ENCODE measurements at places on chromosomes 4 and X.

GRCh38 chrX:13254870-13255269, 65.0 kb downstream of the ATXN3L start:
- no peak for DNase-seq

DNA sequence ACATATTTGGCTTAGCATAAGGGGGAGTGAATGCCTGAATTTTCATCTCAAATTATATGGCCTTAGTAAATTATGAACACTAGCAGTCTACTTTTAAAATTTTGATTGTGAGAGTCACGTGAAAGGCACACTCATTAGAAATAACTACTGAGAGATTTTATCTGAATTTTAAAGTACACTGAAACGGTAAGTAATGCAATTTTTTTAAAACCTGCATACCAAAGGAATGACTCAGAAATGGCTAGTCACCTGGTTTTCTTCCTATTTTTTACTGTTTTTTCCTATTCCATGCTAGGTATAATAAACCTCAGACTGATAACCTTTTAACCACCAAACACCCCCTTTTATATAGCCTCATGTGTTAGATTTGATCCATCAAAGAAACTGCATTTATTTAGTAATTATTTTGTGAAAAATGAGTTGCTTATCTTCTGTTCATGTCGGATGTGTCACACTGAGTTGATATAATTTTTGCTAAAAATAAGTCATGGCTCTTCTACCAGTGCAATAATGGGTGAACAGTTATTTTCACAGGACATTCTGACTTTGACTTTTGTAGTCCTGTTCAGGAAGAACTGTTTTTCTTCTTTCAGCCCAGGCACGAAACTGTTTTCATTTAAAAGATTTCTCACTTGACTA, 40.4 kb downstream of the CPEB2 start:
- no peak for DNase-seq

DNA sequence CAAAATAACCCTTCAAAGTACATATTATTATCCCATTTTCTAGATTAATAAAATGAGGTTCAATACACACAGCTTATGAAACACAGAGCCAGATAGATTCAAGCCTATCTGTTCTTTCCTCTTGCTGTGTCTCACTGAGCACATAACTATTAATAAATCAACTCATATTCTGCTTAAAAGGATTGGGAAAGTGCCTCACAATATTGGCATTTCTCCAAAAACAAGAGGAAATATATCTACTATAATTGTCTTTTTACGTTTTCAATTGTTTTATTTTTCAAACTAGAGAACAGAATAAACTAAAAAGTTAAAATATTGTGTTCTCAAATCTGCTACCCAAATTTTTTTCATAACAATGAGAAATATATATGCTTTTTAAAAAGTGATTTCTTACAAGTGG, 15.8 kb downstream of the DCHS2 start:
- no peak for DNase-seq

DNA sequence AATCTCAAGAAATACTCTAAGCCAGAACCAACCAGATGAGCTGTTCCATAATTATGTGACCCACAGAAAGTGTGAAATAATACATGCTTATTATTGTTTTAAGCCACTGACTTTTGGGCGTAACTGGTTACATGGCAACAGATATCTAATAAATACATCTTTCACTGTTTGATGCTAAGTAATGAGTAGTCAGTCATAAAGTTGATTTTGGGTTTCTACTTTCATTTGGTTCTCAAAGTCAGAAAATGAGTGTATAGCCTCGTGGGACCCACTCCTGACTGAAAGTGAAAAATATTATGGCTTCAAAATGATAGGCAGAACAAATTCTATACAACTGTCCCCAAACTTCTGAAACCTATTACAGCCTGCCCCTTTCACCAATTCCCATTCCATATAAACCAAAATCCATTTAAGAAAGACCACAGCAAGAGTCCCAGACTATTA, 88.0 kb upstream of the CBR4 start:
- no peak for DNase-seq

DNA sequence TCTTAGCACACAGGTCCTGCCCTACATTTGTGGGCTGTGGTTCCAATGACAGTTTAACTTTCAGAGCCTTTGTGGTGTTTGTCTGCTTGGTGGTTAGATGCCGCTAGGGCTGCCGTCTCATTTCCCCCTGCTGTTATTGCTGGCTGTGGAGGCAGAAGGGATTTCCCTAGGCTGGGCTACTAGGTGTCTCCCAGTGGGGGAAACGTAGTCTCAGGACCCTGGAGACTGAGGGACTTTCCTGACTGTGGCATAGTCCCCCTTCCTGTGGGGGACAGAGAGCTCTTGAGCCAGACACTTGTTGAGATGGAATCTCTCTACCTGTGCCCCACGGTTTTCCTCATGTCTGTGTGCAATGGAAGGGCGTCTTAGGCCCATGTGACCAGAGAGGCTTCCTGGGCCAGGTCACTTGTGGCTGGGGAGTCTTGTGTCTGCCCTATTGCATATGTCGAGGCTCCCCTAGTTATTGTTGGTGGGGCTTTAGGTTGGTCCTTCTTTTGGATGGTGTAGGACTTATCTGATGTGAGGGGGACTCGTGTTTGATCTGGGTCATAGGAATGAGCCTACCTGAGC, 68.2 kb downstream of the ARHGAP10 start:
- peak; percentile 79 for DNase-seq

DNA sequence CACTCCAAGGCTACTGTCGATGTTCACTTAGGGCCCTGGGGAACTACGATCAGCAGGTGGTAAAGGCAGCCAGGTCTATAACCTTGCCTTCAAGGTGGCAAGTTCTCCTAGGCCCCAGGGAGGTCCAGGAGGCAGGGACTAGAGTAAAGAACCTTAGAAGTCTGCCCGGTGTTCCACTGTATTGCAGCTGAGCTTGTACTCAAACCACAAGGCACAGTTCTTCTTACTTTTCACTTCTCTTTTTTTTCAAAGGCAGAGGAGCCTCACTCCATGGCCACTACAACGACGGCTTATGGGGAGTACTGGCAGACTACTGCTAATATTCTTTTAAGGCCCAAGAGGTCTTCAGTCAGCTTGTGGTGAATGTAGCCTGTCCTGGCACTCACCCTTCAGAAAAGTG, 78.8 kb upstream of the GPR174 start:
- no peak for DNase-seq

DNA sequence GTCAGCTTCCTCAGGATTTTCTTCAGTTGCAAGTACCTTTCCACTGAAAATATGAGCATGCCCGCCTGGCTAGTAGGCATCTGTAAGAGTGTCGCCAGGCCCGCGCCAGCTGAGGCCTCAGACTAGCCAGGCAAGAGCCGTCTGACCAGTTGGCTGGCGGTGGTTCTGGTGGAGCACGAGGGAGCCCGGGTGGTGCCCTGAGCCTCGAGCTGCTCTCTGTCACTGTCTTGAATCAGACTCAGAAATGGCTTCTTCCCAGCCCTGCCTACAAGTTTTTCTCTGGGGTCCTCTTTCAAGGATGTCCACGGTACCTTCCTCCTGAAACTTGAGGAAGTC, 11.9 kb downstream of the GRPEL1 start:
- DNase-seq = no peak

- no peak for DNase-seq
Measured at GRCh38 chrX:107541244-107541643, 87.1 kb upstream of the PRPS1 start.

DNA sequence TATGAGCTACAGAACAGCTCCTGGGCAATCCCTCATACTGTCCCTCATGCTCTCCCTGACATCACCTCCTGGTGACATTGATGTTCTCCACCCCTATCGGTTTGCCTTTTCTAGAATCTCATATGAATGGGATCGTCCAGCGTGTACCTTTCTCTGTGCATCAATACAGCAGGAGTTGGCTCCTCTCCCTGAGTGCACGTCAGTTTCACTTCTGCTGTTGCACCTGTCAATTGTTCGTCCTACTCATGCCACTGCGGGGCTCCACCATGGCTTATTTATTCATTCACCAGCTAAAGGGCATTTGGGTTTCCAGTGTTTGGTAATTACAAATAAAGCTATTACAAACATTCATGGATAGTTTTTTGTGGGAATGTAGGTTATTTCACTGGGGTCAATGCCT, 269.1 kb upstream of the ZFP42 start:
- no peak for DNase-seq

DNA sequence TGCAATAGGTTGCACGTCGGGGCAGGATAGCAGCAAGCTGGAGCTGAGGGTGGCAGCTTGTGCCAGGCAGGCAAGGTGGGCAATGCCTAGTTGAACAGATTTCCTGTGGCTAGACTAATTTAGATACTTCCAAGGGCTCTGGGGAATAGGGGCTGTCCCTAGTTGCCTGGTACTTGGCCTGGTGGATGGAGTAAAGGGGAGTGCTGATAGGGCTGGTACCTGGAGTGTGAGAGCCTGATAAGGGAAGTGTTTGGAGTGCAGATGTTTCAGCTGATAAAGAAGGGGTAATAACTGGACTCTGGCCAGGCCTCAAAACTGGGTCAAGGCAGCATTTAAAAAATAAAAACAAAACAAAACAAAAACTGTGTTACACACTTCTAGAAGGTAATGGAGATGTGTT, 665.5 kb downstream of the CCSER1 start:
- DNase-seq = no peak

- DNase-seq = no peak
Measured at GRCh38 chr4:48706736-48707135, 73.3 kb downstream of the FRYL start.

- DNase-seq = no peak
Measured at GRCh38 chr4:166044871-166045270, 171.8 kb downstream of the TLL1 start.

DNA sequence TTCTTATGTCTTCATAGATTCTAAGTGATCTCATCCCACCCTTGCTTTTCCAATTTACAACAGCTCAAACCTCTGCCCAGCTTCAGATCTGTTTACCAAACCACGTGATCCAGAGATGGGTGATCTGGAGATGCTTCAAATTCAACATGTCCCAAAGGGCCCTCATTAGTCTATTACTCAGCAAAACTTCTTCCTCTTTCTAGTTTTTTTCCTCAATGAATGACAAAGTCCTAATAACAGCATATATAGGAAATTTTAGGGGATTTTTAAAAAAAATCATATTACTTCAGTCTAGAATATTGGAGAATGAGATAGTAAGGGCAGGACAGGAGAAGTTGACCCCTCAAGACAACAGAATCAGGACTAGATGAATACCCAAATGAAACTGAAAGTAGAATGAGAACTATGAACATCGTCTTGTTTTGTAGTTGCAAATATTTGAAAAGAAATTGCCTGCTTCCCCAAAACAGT, 127.1 kb downstream of the CFAP299 start:
- DNase-seq = no peak

- no peak for DNase-seq
Measured at GRCh38 chr4:127668770-127669169, 36.0 kb downstream of the INTU start.

DNA sequence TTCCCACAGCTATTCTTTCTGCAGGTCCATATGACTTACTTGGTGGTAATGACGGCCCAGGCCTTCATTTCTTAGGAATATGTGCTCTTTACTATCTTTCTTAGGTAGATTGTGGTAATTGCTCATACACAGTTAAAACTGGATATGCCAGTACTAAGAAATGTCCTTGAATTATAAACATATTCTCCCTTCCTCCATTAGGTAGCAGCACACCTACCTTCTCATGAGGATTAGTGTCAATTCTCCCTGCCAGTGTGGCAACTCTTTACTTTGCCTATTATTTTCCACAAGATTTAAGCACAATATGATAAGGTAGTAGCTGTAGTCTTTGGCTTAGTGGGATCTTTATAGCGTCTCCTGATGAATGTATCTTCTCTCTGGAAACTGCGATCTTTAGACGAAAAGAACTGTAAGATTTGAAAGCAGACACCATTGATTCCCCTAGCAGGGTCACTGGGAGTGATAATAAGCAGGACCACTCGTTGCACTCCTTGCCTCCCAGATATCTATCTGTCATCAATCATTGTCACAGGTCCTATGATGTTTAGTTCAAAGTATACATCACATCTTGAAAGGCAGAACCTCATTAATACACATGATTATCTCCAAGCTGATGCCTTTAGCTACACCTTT, 1240.7 kb downstream of the C4orf33 start:
- DNase-seq = no peak

- DNase-seq = no peak
Measured at GRCh38 chr4:8774071-8774470, 97.6 kb downstream of the HMX1 start.

DNA sequence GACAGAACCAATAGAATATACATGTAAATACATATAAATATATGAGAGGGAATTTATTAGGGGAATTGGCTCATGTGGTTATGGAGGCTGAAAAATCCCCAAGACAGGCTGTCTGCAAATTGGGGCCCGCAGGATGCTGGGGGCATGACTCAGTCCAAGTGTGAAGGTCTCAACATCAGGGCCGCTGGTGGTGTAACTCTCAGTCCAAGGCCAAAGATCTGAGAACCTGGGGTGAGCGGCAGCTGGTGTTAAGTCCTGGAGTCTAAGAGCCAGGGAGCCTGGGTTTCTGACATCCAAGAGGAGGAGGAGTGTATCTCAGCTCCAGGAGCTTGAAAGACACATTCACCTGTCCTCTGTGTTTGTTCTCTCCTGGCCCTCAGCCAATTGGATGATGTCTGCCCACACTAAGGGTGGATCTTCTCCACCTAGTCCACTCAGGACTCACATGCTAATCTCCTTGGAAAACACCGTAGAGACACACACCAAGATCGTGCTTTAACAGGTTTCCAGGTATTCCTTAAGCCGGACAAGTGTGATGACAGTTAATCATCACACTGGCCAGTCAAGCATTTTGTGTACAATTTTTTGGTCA, 28.9 kb downstream of the TIGD2 start:
- DNase-seq = no peak

GRCh38 chr4:8010618-8011017, 71.0 kb upstream of the AFAP1 start:
- no peak for DNase-seq

DNA sequence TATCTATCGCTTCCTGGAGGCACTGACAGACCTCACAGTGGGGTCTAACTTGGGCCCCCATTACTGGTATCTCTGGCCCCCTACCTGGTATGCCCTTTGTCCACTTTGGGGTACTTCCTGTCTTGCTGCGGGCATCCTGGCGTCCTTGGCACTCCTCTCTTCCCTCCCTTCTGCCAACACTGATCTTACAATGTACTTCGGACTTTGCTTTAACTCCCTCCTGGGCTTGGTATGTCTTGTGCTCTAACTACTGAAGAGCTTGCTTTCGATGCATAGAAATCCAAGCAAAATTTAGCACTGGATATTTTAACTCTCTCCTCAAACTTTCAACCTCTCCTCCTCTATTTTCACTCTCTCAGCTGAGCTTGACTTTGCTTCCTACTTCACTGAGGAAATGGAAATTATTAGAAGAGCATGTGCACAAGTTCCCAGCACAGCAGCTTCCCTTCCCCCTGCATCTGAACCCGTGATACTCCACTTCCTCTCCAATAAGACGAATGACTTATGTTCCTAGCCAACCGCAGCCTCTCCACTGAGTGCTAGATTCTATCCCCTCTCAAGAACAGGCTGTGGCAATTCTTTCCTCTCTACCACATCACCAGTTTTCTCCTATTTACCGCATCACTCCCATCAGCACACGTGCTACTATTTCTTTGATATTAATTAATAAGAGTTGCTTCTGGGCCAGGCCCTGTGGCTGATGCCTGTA, 52.9 kb downstream of the SUPT20HL2 start:
- peak; percentile 17 for DNase-seq
